ENCODE measurements at places on chromosomes 7 and 10.

DNA sequence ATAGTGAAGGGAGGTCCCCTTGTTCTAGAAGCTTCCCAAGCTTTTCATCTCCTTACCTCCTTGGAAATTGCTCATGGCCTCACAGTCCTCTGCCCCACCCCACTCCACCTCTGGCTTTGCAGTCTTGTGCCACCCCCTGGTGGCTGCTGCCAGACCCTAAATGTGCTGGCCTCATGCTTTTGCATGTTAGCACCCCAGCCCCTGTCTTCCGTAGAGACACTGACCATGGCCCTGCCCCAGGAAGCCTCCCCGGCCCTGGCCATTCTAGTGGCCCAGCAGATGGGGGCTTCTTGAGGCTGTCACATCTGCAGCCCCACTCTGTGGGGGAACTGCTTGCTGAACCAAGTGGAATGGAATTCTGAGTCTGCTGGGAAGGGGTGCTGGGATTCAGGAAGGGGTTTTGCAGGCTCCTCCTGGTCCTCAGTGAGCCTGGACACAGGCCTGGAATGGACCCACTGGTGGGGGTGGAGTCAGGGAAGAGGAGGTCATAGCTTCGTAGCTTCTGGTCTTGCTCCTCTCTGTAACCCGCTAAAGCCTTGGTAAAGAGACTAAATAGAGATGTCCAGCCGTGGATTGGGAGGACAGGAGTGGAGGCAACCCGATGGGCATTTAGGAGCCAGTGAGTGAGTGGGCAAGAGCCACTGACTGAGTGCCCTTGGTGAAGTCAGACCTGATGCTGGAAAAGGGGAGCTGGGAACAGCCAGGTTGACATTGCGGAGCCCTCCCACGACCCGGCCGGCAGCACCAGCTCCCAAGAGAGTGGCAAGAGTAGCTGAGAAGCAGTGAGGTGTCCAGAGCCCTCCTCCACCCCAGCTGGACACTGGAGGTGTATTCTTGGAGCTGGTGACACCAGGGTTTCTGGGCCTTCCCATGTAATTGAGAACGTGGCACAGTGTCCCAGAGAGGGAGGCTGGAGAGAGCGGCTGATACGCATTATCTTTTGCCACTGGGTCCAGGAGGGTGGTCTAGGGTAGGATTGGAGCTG lies 20.9 kb downstream of the RAMP3 start:
- no peak for DNase-seq

GRCh38 chr7:22116451-22117030 lies 170.8 kb upstream of the CDCA7L start:
- DNase-seq = no peak

GRCh38 chr7:147700702-147701101 lies 889.9 kb upstream of the C7orf33 start:
- no peak for DNase-seq

DNA sequence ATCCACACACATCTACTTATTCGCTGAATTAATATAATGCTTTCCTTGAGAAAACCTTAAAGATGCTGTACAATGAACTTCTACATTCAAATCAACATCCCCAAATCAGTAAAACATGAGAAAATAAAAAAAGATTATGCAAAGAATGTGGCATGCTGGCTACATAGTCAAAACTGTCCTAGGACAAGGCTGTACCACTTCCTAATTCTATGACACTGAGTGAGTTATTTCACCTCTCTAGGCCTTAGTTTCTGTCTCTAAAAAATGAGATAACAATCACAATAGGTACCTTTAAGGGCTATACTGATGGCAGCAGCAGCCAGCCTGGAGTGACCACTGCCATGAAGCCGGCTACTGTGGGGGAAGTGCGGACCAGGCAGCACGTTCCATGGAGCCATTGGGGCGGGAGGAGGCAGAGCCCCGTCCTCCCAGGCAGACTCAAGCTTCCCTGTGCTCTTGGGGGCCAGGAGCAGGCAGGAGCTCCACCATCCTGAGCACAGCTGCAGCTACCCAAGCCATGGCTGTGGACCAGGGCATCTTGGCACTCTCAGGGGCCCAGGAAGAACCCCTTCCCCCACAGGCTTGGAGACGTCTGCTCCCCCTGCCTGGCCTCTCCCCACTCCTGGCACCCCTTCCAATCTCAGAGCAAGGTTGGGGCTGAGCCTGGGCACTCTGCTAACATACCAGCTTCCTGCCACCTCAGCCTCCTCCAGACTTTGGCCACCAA lies 110.2 kb downstream of the ELAPOR2 start:
- DNase-seq = no peak

DNA sequence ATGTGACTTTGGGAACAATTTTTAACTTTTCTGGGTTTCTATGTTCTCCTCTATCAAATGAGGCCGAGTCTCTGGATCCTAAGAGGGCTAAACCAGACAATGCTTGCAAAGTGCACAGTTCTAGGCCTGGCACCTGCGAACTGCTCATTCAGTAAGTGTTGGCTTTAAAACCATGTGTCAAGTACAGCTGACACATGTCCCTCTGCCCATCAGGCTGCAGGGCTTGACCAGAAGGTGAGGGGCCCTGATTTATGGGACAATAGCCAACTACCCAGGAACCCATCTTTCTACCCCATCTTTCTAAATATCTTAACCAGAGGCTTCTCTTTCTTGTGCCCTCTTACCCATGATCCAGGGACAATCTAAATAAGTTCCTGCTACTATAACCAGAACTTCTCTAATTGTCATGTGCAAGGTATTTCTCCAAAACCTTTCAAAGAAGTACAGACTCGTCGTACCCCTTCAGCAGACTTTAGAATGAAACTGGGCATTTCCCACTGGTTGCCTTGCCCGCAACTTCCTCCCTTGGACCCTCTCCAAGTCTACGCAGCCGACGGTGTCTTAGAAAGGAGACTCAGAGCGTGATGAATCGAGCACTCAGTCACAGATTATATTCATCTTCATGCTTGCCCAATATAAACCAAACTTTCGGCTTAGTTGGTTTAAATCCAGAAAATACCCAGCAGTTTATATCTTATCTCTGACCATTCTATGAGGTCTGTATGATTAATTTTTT lies 69.8 kb upstream of the STEAP1B start:
- no peak for DNase-seq

GRCh38 chr7:104938741-104939390 lies 75.1 kb upstream of the KMT2E start:
- DNase-seq = no peak

GRCh38 chr7:33040803-33041516 lies 21.6 kb downstream of the NT5C3A start:
- no peak for DNase-seq

DNA sequence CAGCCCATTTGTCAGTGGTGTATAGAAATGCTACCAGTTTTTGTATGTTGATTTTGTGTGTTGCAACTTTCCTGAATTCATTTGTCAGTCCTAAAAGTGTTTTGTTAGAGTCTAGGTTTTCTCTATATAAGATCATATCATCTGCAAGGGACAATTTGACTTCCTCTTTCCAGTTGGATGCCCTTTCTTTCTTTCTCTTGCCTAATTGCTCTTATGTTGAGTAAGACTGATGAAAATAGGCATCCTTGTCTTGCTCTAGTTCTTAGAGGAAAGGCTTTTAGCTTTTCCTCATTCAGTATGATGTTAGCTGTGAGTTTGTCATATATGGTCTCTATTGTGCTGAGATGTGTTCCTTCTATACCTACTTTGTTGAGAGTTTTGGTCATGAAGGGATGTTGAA lies 161.7 kb upstream of the TPK1 start:
- DNase-seq = no peak
